ENCODE measurements at places on chromosomes 6 and 20. TPM values are rescaled to one million over a fixed set of nuclear protein-coding genes. Genes with fewer than 3 reads are reported as not detected.

DNA sequence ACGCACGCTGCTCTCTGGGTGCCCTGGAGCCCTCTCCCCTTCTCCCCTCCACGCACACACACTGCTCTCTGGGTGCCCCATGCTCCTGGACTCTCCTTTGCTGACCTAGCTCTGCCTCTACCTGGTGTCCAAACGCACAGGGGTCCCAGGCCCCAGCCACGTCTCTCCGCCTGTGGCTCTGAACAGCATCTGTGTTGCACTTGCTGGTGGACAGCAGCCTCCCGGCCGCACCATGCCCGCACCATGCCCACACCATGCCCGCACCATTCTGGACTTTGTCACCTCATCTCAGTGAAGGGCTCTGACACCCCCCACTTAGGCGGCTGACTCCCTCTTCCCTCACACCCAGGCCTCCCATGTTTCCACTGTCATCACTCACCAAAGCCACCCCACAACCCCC, 21.8 kb downstream of the TCFL5 start:
- H3K36me3 ChIP-seq: peaks cover 26% of the 10 kb centered on the region
- peaks cover 3% of the 10 kb centered on the region for H3K4me1 ChIP-seq
- H3K27me3 ChIP-seq: no peaks in the 10 kb centered on the region
- H3K27ac ChIP-seq: no peak overlapping the region
- no peak for DNase-seq

The LKAAEAR1 gene
- polyA plus RNA-seq: 7.7 TPM

DNA sequence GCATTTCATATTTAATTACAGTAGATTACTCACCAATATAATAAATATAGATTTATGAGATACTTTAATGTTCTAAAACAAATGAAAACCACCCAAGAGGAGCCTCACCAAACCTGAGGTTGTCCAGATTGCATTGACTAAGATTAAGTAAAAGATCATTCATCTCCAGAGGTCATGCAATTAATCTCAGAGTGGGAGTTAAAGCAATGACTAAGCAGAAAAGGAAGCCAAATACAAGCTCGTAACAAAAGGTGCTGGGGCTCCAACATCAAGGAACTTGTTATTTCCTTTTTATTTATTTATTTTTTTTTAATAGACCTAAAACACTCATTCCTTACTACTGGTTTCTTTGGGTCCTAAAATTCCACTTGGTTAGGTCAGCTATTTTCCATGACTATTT, 57.7 kb downstream of the RSPO3 start:
- no peaks in the 10 kb centered on the region for H3K27me3 ChIP-seq
- no peak for DNase-seq
- H3K27ac ChIP-seq: no peak overlapping the region
- H3K4me1 ChIP-seq: no peaks in the 10 kb centered on the region

DNA sequence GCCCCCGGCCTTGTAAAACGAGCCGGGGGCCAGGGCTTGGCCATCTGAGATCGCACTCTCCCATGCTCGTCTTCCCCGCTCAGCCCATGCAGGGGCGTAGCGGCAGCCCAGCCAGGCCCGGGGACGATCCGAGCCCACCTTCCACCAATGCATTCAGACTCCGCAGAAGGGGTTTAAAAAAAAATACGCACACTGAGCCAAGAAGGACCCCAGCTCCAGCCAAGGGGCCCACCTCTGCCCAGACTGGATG, 320 bp downstream of the GSTA4 start:
- DNase-seq: peak; percentile 83
- H3K27me3 ChIP-seq: no peaks in the 10 kb centered on the region
- peaks cover 2% of the 10 kb centered on the region for H3K36me3 ChIP-seq
- H3K4me3 ChIP-seq: peak overlapping the region; percentile 77
- H3K4me1 ChIP-seq: peaks cover 8% of the 10 kb centered on the region
- peak overlapping the region; percentile 96 for H3K27ac ChIP-seq

DNA sequence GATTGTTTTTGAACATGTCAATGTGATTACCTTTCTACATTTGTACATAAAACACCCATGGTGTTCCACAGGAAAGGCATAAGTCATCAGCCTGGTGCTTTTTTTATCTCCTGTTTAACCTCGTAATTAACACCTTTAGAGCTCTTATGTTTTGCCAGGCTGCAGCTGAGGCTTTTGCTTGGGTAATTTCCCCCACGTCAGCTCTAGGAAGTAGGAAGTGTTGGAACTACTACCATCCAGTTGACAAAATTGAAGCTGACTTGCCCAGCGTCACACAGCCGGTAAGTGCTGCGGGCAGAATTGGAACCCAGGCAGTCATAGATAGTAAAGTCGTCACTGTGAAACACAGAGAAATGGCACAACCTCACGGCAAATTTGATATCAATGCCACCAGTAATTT, 86.6 kb upstream of the BMP2 start:
- no peaks in the 10 kb centered on the region for H3K4me1 ChIP-seq
- H3K36me3 ChIP-seq: no peaks in the 10 kb centered on the region
- H3K4me3 ChIP-seq: no peak overlapping the region
- no peak overlapping the region for H3K27ac ChIP-seq

The SIM1 gene
- 0.36 TPM for polyA plus RNA-seq

GRCh38 chr6:7332090-7332745, 19.2 kb upstream of the SSR1 start:
- no peaks in the 10 kb centered on the region for H3K4me1 ChIP-seq
- no peaks in the 10 kb centered on the region for H3K27me3 ChIP-seq
- no peak for DNase-seq
- no peak overlapping the region for H3K27ac ChIP-seq

- DNase-seq: peak; percentile 71
- H3K27ac ChIP-seq: peak overlapping the region; percentile 67
- H3K4me1 ChIP-seq: no peaks in the 10 kb centered on the region
- H3K4me3 ChIP-seq: no peak overlapping the region
- no peaks in the 10 kb centered on the region for H3K27me3 ChIP-seq
These were observed 50.5 kb upstream of the DST start for GRCh38 chr6:56693246-56693607.

DNA sequence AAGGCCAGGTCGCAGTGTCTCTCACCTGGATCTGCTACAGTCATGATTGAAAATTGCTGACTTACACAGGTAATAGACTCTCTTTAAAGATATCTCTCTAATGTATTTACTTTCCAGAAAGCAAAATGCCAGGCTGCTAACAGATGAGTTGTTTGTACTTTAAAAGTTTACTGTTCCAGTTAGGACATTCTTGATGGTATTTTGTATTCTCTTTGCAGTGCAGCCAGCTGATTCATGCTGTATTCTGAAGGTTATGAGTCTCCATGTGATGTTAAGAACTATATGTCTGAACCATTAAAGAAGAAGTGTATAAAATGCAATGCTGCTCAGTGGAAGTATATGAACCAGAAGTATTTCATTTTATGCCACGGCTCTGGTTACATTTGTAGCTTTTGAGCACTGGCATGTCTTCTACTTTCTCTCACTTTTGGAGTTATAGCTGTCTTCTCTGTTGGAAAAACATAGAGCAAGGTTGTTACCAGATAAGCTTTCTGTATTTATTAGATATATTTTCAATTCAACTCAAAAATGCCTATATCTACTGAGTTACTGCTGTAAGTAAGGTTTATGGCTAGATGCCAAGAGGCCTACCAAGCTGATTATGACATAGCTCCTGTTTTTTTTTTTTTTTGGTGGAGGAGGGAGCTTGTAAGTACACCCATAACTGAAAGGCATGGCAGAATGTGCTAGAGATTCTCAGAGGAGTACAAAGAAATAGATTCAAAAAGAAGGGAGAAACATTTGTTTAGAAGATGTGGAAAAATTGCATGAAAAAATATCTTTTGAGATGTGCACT, 130.5 kb upstream of the MAN1A1 start:
- H3K4me1 ChIP-seq: peaks cover 3% of the 10 kb centered on the region
- no peaks in the 10 kb centered on the region for H3K27me3 ChIP-seq
- H3K36me3 ChIP-seq: no peaks in the 10 kb centered on the region
- H3K27ac ChIP-seq: no peak overlapping the region
- no peak overlapping the region for H3K4me3 ChIP-seq
- DNase-seq: no peak

The INSM1 gene
- polyA plus RNA-seq: 1.4 TPM

The HSPA12B gene
- 16.1 TPM for polyA plus RNA-seq

The GPLD1 gene
- 12.7 TPM for polyA plus RNA-seq

DNA sequence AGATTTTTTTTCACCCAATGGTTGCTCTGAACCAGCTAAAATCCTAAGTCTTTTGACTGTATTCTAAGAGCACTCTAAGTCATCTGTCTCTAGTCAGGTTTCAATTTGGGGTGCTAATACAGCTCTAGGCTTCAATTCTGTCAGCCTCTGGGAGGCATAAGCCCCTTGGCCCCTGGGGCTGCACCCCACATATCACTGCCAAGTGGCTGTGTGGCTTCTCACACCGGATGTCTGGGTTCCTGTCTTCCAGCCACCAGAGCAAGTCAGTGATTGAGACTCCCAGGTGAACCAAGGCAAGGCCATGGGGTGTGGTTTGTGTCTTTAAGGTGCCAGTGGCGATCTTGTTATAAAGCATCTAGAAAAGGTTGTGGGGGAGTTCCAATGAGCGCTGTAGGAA, 136.5 kb downstream of the TMEM242 start:
- H3K27ac ChIP-seq: no peak overlapping the region
- peaks cover 48% of the 10 kb centered on the region for H3K36me3 ChIP-seq
- DNase-seq: no peak
- H3K4me1 ChIP-seq: peaks cover 23% of the 10 kb centered on the region

- no peak overlapping the region for H3K27ac ChIP-seq
- H3K4me1 ChIP-seq: no peaks in the 10 kb centered on the region
- DNase-seq: no peak
- no peaks in the 10 kb centered on the region for H3K27me3 ChIP-seq
- no peaks in the 10 kb centered on the region for H3K36me3 ChIP-seq
- H3K4me3 ChIP-seq: no peak overlapping the region
These were observed 85.4 kb upstream of the GPR6 start for GRCh38 chr6:109892451-109893435.

- no peak overlapping the region for H3K4me3 ChIP-seq
- H3K27ac ChIP-seq: no peak overlapping the region
- H3K27me3 ChIP-seq: no peaks in the 10 kb centered on the region
- H3K36me3 ChIP-seq: no peaks in the 10 kb centered on the region
These were observed 174.1 kb downstream of the BMP7 start for GRCh38 chr20:57092112-57092899.

DNA sequence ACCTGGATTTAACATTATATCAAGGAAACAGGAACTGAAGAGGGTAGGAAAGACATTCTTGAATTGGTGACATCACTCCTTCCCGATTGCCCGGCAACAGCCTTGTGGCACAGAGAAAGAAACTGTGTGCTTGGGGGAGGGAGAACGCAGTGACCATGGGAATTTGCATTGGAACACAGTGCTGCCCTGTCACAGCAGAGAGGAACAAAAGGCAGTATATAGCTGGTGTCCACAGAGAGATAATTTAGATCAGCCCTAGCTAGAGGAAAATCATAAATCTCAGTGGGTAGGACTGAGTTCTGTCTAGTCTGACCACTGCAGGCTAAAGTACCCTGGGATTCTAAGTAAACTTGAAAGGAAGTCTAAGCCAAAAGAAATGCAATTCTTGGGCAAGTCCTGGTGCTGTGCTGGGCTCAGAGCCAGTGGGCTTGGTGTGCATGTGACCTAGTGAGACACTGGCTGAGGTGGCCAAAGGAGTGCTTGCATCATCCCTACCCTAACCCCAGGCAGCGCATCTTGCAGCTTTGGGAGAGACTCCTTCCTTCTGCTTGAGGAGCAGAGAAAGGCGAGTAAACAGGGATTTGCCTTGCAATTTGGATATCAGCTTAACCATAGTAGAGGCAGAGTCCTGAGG, 697.6 kb downstream of the HACE1 start:
- no peak overlapping the region for H3K27ac ChIP-seq
- H3K4me3 ChIP-seq: no peak overlapping the region
- peak; percentile 15 for DNase-seq
- no peaks in the 10 kb centered on the region for H3K27me3 ChIP-seq
- H3K4me1 ChIP-seq: no peaks in the 10 kb centered on the region

- H3K27ac ChIP-seq: no peak overlapping the region
- DNase-seq: no peak
- H3K36me3 ChIP-seq: no peaks in the 10 kb centered on the region
- no peaks in the 10 kb centered on the region for H3K4me1 ChIP-seq
These were observed 78.9 kb downstream of the CRYBG1 start for GRCh38 chr6:106439459-106439858.

DNA sequence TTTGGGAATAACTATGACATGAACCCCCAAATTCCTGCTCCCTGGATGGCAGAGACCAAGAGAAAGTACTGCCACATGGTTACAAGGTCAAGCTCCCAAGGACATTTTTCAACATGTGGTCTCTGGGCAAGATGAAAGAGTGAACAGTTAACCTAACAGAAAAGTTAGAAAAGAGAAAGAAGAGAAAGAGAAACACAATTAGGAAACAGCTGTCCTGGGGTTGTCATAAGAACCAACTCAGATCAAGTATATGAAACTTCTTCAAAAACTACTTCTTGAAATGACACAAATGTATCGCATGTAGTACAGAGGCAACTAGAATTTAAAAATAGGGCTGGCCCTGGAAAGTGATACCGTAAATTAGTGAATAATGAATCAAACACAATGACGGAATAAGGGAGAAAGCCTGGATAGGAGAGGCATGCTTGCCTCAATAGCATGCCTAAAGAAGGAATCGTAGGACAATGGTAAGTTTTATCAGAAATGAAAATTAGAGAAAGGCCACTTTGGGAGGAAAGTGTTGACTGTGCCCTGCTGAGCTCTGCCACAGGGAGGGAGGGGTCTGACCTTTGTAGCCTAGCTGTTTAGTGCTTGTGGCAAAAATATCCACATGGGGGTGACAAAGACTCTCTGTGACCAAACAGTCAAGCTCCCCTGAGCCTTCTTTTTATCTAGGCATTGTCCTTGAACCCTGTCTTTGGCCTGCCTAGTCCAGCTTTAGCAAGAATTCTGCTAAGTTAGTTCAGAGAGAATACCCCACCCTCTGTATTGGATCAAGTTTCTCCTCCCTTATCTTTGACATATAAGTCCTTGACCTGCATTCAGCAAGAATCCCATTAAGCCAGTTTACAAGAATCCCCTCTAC, 4.3 kb upstream of the DCBLD1 start:
- no peak overlapping the region for H3K27ac ChIP-seq
- peaks cover 14% of the 10 kb centered on the region for H3K27me3 ChIP-seq
- peak; percentile 7 for DNase-seq
- no peaks in the 10 kb centered on the region for H3K36me3 ChIP-seq

The RREB1 gene
- polyA plus RNA-seq: 8.3 TPM

The SLC22A2 gene
- polyA plus RNA-seq: 6.0 TPM

- no peak for DNase-seq
- H3K4me1 ChIP-seq: peaks cover 2% of the 10 kb centered on the region
- no peak overlapping the region for H3K27ac ChIP-seq
- no peak overlapping the region for H3K4me3 ChIP-seq
These were observed 103.0 kb downstream of the ZNF217 start for GRCh38 chr20:53490620-53491019.

- peaks cover 13% of the 10 kb centered on the region for H3K36me3 ChIP-seq
- H3K27me3 ChIP-seq: no peaks in the 10 kb centered on the region
- DNase-seq: no peak
- H3K4me1 ChIP-seq: peaks cover 21% of the 10 kb centered on the region
- no peak overlapping the region for H3K4me3 ChIP-seq
- no peak overlapping the region for H3K27ac ChIP-seq
These were observed 14.2 kb downstream of the TRAF3IP2 start for GRCh38 chr6:111591370-111591900.
